H4 (cell line): ENCODE measurements at places on chromosomes 7 and 10. TPM values are rescaled to one million over a fixed set of nuclear protein-coding genes. Genes with fewer than 3 reads are reported as not detected.

Gene SYT15B
- total RNA-seq, result 2.2 and 2.7 TPM in 2 replicates

Gene EFCAB10
- not detected in 2 replicates for total RNA-seq

Gene COL13A1
- 0.50 and 0.53 TPM in 2 replicates for total RNA-seq

Gene MACC1
- total RNA-seq, result 0.46 and 0.53 TPM in 2 replicates

Gene MOGAT3
- total RNA-seq, result not detected in 2 replicates

Gene GNAI1
- 71.9 and 85.0 TPM in 2 replicates for total RNA-seq

Gene KCNIP2
- total RNA-seq, result not detected in 2 replicates

Gene CRHR2
- total RNA-seq, result not detected in 2 replicates

Gene SKIDA1
- 0.18 and 0.33 TPM in 2 replicates for total RNA-seq

Gene ITIH5
- total RNA-seq, result 0.10 and 0.29 TPM in 2 replicates

Gene WNT8B
- total RNA-seq, result not detected in 2 replicates

Gene VKORC1L1
- total RNA-seq, result 13.1 and 16.9 TPM in 2 replicates

Gene ZNF25
- 2.6 and 7.6 TPM in 2 replicates for total RNA-seq

- DNase-seq, result no peak
Observed at GRCh38 chr10:133347710-133348517, 741 bp downstream of the PRAP1 start.

GRCh38 chr7:38374507-38374906 is 101.1 kb upstream of the TARP start:
- peak; percentile 57 for DNase-seq

DNA sequence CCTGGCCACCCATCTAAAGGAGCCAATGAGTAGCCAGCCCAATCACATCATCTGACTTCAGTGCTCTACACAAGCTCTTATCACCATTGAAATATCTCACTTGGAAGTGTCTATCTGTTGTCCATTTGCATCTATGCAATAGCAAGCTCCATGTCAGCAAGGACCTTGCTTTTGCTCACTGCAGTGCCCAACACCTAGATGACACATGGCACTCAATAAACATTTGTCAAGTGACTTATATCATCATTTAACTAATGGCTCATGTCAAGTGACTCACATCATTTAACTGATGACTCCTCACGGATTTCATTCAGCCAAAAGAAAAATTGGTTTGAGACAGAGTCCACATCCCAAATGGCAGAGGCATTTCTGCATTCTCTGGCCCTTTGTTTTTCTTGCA is 92.9 kb upstream of the ADAM12 start:
- DNase-seq, result no peak

GRCh38 chr7:117212969-117213877 is 109.6 kb downstream of the WNT2 start:
- DNase-seq, result peak; percentile 57

GRCh38 chr7:77202481-77202976 is 2.9 kb upstream of the FGL2 start:
- no peak for DNase-seq

GRCh38 chr7:157211690-157212089 is 73.0 kb downstream of the UBE3C start:
- peak; percentile 14 for DNase-seq

DNA sequence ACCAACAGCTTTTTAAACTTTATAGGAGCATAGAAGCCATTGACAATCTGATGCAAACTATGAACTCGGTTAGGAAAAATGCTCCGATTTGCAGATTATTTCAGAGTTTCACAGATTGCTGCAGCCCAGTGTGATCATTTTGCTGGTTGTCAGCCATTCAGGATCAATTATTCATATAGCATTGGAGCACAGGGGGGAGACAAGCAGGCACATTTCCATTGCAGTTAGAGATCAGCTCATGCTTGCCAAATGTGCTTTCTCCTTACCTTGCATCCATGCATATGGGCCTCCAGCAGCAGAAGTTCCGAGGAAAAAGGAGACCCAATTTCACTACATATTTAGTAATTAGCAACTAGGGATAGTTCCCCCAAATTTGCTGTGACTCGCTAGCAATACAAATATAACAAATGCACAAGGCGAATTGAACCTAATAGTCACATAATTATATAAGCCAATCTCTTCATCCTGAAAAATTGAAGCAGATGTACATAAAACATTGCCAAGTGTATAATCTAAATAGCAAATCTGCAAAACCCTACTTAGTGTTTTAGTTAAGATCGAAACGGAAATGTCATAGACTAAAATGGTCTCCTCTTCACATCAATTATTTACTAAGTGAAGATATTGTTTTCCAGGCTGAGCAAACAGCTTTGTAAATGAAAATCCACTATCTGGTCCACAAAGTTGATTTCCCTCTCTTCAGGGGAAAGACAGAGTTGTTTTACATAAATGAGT is 49.5 kb upstream of the RSU1 start:
- DNase-seq, result no peak

DNA sequence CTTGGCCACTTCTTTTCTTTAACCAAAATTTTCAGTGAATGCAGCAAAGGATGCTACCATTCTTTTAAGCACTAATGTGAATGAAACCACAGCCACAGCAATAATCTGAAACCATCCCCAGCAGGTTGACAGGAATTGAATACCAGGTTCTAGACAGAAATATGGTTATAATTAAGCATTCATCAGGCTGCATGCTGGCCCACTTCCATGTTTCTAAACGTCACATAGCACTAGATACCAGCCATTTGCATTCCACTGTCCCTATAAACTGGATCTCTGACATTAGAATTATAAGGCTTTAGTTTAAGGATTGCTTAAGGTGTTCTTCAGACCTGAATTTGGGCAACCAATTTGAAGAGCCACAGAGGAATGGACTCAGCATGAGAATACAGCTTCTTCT is 340.8 kb upstream of the KLF6 start:
- no peak for DNase-seq

GRCh38 chr7:31933481-31933880 is 136.7 kb downstream of the PDE1C start:
- DNase-seq, result no peak

GRCh38 chr7:33776788-33777187 is 128.6 kb upstream of the BMPER start:
- no peak for DNase-seq

GRCh38 chr10:125536236-125536635 is 146.7 kb downstream of the TEX36 start:
- DNase-seq, result no peak

DNA sequence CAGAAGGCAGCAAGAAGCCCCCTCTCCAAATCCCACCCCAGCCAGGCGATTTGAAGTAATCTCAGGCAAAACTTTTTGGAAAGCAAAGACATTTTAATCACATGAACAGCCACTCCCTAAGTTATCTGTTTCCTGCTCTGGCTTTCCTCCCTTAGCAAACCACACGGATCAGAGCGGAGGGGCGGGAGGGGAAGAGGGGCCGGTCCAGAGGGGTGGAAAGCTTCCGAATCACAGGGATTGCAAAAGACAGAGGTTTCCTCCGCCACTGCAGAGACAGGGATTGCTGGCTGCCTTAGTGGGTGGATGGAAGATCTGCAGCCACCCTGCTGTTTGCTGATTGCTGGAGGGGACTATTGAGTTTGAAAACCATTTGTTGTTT is 41.2 kb downstream of the ZCCHC24 start:
- DNase-seq, result peak; percentile 57

DNA sequence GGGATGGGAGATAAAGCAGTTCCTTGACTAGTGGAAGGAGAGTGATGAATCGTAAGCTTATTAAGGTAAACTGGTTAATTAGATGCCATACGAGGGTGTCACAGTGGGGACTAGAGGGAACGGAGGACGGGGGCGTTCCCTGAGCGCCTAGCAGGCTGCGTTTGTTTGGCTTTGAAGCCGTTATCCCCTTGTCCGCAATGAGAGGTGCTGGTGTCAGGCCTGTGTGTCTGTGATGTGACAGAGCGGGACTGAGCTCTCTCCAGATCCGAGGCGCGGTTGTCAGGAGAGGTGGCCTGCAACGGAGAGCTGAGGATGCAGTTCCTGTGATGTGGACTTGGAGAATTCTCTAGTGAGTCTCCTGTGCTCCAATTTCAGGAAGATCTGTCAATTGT is 60.0 kb upstream of the PRPS1L1 start:
- no peak for DNase-seq

GRCh38 chr7:90624225-90624911 is 28.2 kb downstream of the CDK14 start:
- no peak for DNase-seq

DNA sequence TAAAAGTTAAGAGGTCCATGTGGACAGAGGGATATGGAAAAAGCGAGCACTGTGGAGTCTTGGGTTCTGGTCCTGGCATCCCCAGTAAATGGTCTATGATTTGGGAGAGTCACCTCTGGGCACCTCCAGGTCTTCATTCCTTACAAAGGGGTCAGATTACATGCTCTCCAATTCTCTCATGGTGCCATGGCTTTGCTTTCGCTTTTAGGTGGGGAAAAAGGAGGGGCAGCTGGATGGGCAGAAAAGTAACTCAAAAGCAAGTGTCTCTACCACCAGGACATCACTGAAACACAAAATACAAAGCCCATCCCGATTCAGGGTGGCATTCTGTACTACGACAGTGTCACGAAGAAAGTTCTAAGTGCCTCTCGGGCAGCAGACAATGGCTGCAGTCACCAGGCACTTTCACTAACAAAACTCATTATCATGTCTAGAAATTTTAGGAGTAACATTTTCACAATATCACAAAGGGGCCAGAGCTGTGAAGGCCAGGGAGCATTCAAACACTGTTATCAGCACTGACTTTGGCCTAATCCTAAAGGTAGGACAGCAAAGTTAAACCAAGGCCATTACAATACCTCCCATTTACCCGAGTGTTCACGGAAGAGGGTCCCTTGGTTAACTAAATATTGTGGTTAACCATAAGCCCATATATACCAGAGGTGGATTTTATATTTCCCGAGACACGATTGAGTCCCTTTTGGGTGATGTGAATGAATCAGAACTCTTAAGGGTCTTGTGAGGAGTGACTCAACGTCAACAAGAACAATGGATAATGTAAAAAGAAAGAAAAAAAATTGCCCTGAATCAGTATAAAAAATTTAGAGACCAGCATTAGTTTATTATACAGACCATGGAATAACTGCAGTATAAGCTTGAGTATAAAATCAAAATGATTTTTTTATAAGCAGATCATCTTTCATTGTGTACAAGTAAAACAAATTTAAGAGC is 2.5 kb downstream of the PSAP start:
- DNase-seq, result no peak

DNA sequence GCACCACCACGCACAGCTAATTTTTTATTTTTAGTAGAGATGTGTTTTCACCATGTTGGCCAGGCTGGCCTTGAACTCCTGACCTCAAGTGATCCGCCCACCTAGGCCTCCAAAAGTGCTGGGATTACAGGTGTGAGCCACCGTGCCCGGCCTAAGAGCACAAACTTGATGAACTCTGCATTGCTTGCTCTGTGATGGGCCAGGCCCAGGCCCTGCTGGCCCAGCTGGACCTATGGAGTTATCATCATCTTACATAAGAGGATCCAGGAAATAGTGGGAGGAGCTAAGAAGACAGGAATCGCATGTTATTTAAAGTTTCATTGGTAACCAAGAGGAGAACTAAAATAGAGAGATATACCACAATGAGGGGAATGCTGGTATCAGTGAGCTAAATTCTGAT is 86.9 kb downstream of the DAGLB start:
- DNase-seq, result no peak

GRCh38 chr10:129631870-129632623 is 165.0 kb downstream of the MGMT start:
- DNase-seq, result no peak

- DNase-seq, result no peak
Observed at GRCh38 chr10:35797187-35797586, 155.1 kb upstream of the FZD8 start.

DNA sequence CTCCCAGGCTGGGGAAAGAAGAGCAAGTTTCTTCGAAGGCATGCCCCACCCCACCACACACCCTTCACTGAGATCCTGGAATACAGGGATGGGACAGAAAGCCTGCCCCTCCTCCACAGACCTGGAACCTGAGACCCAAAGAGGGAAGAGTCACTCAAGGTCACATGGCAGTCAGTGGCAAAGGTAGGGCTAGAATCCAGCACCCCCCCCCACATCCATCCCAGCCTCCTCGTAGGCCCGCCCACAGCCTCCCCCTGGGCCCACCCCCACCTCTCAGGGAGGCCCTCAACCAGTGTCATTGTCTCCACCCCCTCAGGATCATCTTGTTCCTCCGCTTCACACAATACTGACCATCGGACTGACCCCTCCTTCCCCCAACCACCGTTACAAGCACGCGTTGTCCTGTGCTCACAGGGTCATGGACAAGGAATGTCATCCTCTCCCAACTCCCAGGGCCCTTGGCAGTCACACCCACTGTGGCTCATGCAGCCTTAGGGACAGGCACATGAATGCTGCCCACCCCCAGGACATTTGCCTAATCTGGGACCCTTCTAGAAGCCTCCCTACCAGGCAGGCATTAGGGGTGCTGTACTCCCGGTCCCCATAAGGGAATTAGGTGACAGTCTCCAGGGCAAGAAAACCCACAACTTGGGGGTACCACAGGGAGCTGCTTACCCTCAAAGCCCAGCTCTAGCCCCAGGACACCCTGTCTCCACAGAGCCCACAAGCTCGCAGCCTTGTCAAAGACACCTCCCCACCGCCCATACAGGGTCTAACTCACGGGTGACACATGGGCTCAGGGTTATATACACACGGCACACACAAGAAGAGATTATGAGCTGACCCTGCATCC is 1.4 kb downstream of the KCNH2 start:
- DNase-seq, result no peak

GRCh38 chr7:135745703-135746312 is 2.8 kb downstream of the FAM180A start:
- peak; percentile 97 for DNase-seq

GRCh38 chr7:148921189-148921588 is 37.1 kb upstream of the EZH2 start:
- peak; percentile 38 for DNase-seq

GRCh38 chr10:99880080-99880835 is 97.8 kb downstream of the ABCC2 start:
- no peak for DNase-seq

GRCh38 chr7:40571796-40572195 is 437.0 kb downstream of the SUGCT start:
- DNase-seq, result peak; percentile 84

- DNase-seq, result no peak
Observed at GRCh38 chr10:28993056-28993455, 295.8 kb upstream of the LYZL1 start.

- no peak for DNase-seq
Observed at GRCh38 chr10:4382811-4383210, 443.2 kb upstream of the AKR1E2 start.

- no peak for DNase-seq
Observed at GRCh38 chr7:156456503-156457115, 184.0 kb upstream of the RNF32 start.

DNA sequence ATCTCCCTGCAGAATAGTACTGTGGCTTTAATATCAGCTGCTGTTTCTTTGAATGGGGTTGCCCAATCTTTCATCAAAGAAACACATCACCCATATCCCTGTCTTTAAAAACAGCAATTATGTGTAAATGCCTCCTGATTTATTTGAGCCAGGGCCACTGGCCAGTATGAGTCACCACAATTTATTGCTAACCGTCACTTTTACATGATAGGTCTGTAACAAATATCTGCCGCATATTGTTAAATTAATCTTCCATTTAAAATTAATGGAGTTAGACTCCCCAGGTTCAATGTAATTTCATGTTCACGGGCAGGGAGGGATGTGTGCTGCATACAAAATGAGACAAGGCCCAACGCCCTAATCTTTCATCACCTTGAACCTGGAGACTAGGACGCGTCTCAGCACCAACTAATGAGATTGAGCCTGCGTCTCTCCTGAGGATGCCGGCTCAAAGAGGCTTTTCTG is 673.4 kb downstream of the AUTS2 start:
- peak; percentile 31 for DNase-seq
